SJCRH30 (cell line): ENCODE measurements at places on chromosomes 2 and 18. TPM values are rescaled to one million over a fixed set of nuclear protein-coding genes. Genes with fewer than 3 reads are reported as not detected.

Gene GALNT13
- 4.0 TPM in 2 replicates for total RNA-seq

Gene ADD2
- 0.08 and 0.13 TPM in 2 replicates for total RNA-seq

Gene ARHGAP28
- 12.6 and 15.1 TPM in 2 replicates for total RNA-seq

Gene IRS1
- 17.6 and 20.9 TPM in 2 replicates for total RNA-seq

Gene RAD51AP2
- 0.02 TPM in 1 of 2 replicates, not detected in the other for total RNA-seq

Gene MYOM1
- 0.06 and 0.23 TPM in 2 replicates for total RNA-seq

Gene ALLC
- not detected in 2 replicates for total RNA-seq

Gene CCDC74B
- total RNA-seq = 2.2 and 2.7 TPM in 2 replicates

Gene CLHC1
- 10.5 and 11.3 TPM in 2 replicates for total RNA-seq

Gene CCDC121
- 6.6 and 8.4 TPM in 2 replicates for total RNA-seq

Gene METTL8
- 32.0 and 34.0 TPM in 2 replicates for total RNA-seq

Gene DYSF
- total RNA-seq = 13.9 and 15.2 TPM in 2 replicates

Gene PTPRN
- not detected in 2 replicates for total RNA-seq

Gene TUBB8B
- not detected in 2 replicates for total RNA-seq

Gene SGO2
- 43.9 and 50.3 TPM in 2 replicates for total RNA-seq

Gene ABCG8
- 0.04 TPM in 1 of 2 replicates, not detected in the other for total RNA-seq

Gene CYS1
- total RNA-seq = not detected in 2 replicates

Gene RTN4
- 153 and 164 TPM in 2 replicates for total RNA-seq

Gene DCDC2C
- not detected in 2 replicates for total RNA-seq

Gene HOXD13
- total RNA-seq = 11.0 and 13.6 TPM in 2 replicates

GRCh38 chr2:71154798-71155197, 24.4 kb downstream of the MPHOSPH10 start:
- DNase-seq = no peak

- no peak for DNase-seq
Measured at GRCh38 chr2:209525331-209525730, 101.5 kb downstream of the MAP2 start.

- no peak for DNase-seq
Measured at GRCh38 chr2:46563186-46563585, 83.8 kb downstream of the TMEM247 start.

- DNase-seq = no peak
Measured at GRCh38 chr2:180442860-180443644, 436.0 kb upstream of the CWC22 start.

- DNase-seq = no peak
Measured at GRCh38 chr2:39665811-39666490, at the start of gene TMEM178A. Gene TMEM178A (plus strand): TSS chr2:39665917. CDS start chr2:39665975, 58 bp downstream.

GRCh38 chr2:99772591-99773331, 282.9 kb upstream of the REV1 start:
- no peak for DNase-seq

DNA sequence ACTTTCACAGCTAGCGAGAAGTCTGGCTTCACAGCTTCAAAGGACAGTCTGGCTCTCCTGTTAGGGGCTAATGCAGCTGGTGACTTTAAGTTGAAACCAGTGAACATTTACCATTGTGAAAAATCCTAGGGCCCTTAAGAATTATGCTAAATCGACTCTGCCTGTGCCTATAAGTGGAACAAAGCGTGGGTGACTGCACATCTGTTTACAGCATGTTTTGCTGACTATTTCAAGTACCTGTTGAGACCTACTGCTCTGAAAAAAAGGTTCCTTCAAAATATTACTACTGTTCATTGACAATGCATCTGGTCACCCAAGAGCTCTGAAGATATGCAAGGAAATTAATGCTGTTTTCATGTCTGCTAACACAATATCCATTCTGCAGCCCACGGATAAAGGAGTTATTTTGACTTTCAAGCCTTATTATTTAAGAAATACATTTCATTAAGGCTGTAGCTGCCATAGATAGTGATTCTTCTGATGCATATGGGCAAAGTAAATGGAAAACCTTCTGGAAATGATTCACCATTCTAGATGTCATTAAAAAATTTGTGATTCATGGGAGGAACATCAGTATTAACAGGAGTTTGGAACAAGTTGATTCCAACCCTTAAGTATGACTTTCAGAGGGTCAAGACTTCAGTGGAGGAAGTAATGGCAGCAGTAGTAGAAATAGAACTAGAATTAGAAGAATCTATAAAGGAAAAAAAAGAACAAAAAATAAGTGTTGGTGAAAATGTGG, 48.9 kb downstream of the POLR1A start:
- DNase-seq = no peak

DNA sequence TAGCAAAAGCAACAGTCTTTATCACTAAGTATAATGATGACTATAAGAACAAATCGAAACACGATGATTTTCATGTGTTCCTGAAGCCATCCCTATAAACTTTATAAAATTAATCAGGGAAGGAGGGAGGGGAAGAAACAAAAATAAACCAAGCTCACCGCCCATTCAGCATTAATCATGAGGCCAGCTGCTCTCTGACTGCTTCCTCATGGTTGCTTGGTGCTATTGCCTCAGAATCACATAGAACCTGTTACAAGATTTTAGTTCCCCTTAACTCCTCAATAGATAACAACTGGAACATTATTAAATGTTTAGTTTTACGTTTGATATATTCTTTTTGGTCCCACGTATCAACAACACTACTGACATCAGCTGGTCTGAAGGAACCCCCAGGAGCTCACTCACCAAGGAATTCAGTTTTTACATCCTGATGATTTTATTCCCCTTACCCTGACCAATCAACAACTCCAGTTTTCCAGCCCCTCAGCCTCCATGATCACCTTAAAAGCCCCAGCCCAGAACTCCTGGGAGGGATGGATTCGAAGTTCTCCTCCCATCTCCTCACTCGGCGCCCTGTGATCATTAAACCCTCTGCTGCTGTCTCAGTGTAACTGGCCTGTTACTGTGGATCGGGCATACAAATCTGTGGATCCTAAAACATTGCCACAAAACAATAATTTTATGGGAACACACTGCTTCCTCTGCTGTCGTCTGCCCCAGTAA, 10.6 kb upstream of the HNRNPLL start:
- no peak for DNase-seq

- DNase-seq = peak; percentile 93
Measured at GRCh38 chr2:65435625-65436168, 3.3 kb upstream of the SPRED2 start.

DNA sequence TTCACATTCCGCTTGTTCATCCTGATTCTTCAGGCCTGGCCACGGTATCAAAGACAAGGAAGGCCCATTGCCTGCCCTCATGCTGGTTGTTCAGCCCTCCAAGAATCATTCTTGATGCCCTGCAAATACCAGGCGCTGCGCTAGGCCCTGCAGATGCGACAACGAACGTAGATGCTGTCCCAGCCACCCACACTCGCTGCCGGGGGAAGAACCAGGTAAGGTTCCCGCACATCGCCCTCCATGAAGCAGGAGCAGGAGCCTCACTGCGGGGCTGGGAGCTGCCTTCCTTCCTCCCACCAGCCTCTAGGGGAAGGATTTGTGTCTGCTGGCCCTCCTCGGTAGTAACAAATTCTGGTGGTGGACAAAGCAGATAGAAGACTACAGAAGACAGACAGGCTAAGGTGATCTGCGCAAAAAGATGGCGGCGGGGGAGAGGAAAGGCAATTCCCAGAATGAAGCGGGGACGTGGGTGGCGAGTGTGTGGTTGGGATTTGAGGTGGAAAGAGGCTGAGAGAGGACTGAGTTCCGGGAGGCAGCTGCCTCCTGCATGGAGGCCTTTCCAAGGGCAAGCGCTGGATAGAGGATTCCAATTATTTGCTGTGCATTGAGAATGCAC, 19.8 kb upstream of the GPR55 start:
- no peak for DNase-seq

DNA sequence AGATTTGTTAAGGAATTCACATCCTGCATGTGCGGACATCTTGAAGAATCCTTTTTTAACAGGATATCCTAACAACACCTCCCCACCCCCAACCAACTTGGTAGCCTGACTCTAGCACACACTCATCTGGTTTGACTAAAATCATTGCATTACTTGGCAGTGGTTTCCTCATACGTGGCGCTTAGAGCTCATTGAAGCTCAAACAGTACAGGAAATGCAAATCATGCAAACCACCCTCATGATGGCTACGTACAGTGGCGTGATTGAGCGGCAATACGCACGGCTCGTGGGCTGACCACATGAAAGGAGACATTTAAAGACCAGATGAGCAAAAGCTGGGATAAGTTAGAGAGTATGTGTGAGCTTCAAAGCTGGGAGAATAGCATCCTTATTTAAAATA, 336.2 kb downstream of the ZEB2 start:
- no peak for DNase-seq

DNA sequence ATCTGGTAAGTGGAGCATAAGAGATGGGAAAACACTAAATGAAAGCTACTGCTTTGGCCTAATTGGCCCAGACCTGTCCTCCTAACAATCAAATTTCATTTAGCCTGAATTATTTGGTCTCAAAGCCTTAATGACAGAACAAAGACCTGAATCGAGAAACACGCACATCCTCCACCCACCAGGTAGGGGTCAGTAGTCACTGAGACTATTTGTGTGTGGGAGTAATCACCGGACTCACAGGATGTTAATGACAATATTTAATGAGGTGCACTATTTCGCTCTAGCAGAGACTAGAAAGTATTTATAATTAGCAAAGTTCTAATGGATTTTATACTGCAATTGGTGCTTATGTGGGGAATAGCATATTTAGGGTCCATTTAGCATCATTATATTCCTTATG, 68.1 kb downstream of the RBM43 start:
- no peak for DNase-seq

- DNase-seq = no peak
Measured at GRCh38 chr18:35028536-35028935, 12.7 kb upstream of the MAPRE2 start.

DNA sequence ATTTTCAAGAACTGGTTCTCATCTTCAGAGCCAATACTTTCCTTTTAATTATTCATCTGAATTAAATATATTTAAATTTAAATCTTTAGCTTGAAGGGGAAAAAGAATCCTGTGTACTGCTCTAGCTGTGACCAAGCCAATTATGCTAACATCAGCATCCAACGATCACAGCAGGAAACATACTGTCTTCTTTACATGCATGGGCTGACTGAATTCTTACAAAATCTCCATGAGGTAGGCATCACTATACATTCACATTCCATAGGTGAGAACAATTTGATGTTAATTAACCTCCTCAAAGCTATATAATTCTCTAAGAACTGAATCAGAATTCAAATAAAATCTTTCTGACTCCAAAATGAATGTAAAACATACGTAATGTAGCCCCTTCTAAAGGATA, 118.8 kb upstream of the MAP2 start:
- no peak for DNase-seq

- DNase-seq = peak; percentile 26
Measured at GRCh38 chr18:3066341-3067110, 53.6 kb upstream of the LPIN2 start.

DNA sequence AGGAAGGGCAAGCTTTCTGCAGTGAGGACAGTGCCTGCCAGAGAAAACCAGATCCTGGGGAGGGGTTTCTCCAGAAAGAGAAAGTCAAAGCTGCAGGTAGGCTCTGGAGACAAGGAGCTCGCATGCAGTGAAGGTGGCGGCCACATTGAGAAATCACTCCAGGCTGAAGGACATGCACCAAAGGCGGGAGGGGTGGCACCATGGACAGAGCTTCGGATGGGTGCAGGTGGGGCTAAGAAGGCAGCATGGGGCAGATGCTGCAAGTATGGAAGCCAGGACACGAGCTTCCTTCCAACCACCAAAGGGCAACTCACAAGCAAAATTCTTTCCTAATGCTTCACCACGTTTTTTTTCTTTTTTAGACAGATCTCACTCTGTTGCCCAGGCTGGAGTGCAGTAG, 104.4 kb upstream of the SLC35G4 start:
- no peak for DNase-seq

DNA sequence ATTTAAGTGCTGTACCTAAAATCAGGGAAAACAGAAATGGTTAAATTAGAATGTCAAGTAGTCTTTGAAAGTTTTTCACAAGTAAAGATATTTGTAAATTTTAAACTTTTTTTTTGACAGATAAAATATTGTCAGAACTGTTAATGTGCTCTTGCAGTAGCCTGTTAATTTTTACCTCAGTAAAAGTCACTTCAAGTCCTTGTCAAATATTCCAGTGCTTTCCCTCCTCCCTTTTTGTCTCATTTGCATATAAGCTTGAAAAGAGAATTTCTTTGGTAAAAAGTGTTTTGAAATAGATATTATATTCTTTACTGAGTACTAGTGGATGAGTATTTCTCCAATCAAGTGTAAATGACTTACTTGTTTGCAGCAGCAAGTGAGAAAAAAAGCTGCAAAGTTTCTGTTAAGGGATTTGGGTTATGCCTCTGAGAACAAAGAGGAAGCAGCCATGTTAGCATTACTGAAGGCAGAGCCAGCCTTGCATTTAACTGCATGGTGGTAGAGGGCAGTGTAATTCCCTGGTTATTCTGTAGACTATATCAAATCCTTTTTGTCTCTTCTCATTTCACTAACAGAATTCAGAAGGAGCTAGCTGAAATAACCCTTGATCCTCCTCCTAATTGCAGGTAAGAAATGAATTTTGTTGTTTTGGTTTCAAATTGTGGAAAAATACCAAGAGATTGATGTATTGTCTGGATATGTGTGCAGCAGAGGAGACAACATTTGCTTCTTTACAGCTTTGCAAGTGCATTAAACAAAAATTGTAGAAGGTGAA, 3.2 kb downstream of the UBE2E3 start:
- peak; percentile 64 for DNase-seq

DNA sequence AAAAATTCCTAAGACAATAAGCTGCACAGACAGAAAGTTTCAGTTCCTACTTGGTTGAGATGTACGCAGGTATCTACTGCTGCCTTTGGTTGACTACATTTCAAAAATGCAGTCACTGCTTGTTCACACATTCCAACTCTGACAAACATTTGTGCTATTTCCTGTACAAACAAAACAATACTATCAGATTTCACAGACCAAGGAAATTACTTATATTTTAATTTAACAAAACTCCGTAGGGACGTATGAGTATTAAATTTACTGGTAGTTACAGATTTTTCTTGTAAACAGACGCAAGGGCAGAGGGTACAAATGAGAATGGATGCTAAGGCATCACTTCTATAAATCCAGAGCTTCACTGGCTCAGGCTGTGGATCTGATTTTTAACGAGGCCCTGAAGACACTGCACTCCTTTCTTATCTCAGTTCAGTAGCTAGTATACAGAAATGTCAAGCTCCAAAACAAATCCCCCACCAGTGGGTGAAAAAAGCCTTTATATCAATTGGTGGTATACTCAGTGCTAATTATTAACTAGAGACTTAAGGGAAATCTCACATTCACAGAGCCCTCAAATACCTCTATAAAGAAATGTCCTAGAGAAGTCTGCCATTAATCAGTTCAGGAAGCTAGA, 31.7 kb upstream of the TTC32 start:
- no peak for DNase-seq
